ENCODE measurements at places on chromosomes 6 and 20.

GRCh38 chr6:22473991-22474682, 95.2 kb upstream of the HDGFL1 start:
- no peak for DNase-seq

DNA sequence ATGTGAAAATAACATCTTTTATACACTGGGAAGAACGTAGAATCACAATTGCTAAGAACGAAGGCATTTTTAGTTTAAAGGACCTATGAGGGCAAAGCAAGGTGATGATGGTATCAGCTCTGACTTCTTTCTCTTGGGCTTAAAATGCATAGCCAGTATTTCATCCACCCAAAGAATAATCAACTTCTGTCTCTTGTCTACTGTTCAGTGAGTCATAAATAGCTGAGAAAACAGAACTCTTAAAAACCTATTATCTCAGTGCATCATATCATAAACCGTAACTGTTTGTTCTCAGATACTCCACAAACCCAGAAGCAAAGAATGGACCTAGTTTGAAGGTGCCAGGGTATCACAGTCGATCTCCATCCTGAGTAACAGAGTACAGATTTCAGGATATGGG, 5.2 kb downstream of the PHF10 start:
- DNase-seq: no peak

- no peak for DNase-seq
These were observed 247.8 kb upstream of the TCF21 start for GRCh38 chr6:133641104-133641503.

DNA sequence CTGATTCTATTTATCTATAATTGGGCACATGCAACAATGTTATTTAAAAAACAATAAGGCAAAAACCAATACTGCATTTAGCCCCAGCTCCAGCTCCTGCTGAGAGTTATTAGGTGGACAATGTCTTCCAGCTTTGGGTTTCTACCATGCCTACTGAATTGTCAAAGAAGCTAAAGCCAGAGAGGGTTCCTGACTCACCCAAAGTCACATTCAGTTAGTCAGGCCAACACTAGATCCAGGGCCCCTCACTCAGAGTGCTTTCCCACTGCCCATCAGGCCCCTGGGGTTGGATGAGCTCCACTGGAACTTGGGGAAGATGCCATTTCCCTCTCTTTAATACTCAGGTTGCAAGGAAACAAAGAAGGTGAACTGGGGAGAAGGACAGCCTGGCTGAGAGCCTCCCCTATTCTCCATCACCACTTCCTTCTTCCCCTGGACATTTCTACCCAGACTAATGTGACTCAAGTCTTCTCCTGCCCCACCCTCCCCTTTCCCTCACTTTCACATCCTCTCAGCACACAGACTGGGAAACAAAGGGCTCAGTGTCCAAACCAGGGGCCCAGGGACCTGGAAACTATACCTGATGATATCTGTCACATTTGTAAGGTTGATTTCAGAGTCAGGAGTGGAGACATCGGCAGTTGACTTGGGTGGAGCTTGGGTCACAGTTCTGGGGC, 6.0 kb downstream of the TREM1 start:
- no peak for DNase-seq

DNA sequence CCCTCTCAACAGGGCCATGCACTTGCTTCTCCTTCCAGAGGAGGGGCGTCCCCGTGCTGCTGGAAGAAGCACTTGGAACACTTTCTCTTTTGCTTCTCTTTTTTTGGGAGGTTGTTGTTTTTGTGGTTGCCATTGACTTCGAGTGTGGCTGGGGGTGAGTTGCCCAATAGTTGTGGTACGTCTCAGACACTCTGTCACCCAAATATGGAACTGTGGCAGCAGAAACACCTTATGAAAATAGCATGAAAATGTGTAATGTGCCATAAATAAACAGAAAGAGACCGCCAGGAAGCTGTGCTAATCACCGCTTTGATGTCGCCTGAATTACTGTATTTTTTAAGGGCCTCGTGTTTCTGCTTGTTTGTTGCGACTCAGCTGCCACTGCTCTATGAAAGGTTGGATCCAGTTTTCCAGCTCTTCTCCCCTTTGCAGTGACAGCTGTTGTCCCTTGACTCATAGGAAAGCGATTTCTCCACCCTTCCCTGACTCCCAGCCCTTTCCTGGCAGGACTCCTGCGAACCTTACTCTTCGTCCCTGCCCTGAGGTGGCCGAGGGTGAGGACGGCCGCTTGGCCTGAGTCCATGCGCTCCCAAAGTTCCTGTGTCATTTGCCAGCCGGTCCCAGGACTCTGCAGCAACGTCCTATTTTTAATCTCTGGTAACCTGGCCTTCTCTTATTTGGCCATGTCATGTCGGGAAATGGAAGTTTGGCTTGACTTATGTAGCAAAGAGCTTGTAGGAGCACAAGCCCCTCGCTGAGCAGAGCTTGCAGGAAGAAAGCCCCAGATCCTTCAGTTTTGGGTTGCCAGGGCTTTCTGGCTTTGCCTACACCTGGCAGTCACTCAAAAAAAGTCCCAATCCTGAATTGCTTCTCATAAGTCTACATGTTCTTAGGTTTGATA, 694.6 kb downstream of the QKI start:
- no peak for DNase-seq

GRCh38 chr6:155273431-155273830, 9.6 kb downstream of the CLDN20 start:
- DNase-seq: no peak

GRCh38 chr20:31537890-31538289, 23.6 kb downstream of the HM13 start:
- no peak for DNase-seq

GRCh38 chr20:62061851-62062423, 3.7 kb downstream of the TAF4 start:
- DNase-seq: no peak

DNA sequence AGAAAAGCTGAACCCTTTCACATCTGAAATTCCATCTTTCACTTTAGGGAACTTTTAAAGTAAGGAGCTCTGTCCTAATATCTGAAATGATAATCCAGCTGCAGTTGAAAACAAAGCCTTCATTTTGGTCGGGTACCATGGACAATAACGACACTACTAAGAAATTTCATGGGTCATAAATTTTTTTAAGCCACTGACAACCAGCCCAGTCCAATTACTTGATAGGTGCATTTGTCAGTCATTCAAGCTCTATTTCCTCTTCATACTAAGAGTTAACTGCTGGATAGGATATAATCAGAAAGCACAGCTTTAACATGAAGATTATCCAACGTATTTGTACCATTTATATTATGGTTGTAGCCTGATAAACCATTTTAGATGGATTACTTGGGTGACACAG, 52.5 kb downstream of the MMUT start:
- no peak for DNase-seq

DNA sequence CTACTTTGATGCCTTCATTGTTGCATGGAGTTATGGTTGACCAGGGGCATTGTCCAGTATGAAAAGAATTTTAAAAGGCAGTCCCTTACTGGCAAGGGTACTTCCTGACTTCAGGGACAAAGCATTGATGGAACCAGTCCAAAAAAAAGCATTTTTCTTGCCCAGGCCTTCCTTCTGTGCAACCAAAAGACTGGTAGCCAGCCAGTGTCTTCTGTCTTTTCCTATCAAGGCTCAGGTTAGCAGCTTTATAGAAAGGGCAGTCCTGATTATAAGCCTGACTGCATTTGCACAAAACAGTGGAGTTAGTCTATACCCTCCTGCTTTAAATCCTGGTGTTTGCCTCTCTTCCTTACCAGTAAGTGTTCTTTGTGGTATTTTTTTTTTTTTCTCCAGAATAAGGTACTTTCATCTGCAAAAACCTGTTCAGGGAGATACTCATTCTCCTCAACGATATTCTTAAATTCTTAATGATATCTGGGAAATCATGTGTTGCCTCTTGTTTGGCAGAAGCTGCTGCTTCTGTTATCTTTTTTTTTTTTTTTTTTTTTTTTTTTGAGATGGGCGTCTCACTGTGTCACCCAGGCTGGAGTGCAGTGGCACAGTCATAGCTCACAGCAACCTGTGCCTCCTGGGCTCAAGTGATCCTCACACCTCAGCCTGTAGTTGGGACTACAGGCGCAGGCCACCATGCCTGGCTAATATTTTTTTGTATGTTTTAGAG, 33.9 kb downstream of the SCAF8 start:
- DNase-seq: no peak

- DNase-seq: no peak
These were observed 16.2 kb downstream of the FOXC1 start for GRCh38 chr6:1625794-1626435.

GRCh38 chr6:169800116-169800667, 48.8 kb downstream of the ERMARD start:
- DNase-seq: no peak

GRCh38 chr20:40930561-40930960, 98.1 kb upstream of the TOP1 start:
- no peak for DNase-seq

DNA sequence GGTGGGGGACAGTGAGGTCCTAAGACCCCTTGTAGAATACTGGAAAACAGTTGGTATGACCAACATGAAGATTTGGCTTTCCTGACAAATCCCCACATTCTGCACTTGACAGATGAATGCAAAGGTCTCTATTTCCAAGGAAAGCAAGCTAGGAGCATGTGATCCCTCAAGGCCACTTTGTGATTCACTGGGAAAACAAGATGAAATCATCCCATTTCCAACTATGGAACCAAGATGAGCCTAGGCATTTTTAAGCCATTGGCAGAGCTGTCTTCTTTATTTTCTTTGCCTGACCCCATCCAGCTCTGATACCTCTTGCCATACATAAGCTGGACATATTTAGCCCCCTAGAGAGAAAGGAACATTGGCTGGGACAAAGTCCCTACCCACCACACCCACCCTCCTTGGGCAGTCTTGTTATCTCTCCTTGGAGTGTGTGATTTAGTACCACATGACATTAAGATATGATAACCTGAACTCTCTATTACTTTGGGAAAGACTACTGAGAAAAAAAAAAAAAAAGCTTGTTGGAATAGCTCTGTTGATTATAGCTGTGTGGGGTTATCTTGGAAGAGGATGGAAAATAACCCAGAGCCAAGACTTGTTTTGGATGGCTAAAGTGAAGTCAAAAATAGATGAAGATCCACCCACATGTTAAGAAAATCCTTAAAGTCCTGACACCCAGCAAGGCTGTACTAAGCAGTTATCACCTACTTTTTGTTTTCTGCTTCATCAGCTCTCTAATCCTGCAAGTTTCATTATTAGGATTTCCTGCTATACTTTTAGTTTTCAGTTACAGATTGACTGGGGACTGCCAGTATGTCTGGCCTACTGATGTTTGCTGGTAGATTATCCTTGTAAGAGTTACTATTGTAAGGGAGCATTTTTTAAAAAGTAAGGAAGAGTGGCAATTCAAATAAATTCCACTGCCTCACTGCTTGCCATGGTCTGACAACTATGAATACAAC, 90.1 kb upstream of the PREP start:
- no peak for DNase-seq

- DNase-seq: peak; percentile 69
These were observed 577 bp upstream of the LRRC1 start for GRCh38 chr6:53794137-53794719.

- DNase-seq: no peak
These were observed 124.7 kb upstream of the MARCKS start for GRCh38 chr6:113732384-113732966.

GRCh38 chr6:69775941-69776340, 20.9 kb downstream of the LMBRD1 start:
- no peak for DNase-seq

DNA sequence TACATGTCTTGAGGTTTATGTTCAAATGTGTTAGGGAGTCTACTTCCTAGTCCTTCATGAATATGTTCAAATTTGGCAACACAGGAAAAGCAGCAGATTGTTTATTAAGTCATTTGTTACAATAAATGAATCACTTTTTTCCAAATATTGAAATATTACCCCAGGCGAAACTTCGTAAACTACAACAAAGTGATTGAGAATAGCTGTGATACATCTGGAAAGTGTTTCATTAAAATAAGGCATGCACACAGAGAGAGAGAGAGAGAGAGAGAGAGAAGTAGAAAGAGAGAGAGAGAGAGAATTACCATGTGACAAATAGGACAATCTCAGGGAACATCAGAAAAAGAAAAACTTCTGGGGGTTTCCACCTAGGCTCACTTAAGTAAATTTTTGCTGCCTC, 363.1 kb upstream of the PTCHD4 start:
- no peak for DNase-seq

DNA sequence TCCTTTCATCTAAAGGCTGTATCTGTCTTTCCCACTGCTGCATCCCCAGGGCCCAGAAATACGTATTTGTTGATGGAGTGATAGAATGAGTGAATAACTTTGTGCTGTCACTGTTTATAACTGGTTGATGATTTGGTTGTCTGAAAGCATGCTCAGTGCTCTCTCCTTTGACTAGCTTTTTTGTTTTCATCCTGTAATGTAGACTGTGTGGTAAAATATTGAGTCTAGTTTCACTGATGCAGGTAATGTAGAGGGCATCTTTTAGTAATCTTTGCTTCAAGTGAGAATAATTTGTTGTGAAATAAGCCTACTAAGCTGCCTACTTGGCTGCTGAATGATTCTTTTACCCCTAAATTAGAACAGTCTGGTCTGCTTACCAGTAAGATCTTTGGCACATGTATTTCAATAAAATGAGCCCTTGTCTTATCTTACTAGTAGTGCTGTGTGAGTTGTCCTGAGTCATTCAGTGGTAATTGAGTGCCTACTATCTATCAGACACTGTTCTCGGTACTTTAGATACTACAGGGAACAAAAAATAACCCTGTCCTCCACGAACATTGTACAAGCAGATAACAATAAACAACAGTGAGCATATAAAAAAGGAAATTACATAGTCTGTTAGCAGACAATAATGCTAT, 39.9 kb downstream of the MAPK14 start:
- no peak for DNase-seq

DNA sequence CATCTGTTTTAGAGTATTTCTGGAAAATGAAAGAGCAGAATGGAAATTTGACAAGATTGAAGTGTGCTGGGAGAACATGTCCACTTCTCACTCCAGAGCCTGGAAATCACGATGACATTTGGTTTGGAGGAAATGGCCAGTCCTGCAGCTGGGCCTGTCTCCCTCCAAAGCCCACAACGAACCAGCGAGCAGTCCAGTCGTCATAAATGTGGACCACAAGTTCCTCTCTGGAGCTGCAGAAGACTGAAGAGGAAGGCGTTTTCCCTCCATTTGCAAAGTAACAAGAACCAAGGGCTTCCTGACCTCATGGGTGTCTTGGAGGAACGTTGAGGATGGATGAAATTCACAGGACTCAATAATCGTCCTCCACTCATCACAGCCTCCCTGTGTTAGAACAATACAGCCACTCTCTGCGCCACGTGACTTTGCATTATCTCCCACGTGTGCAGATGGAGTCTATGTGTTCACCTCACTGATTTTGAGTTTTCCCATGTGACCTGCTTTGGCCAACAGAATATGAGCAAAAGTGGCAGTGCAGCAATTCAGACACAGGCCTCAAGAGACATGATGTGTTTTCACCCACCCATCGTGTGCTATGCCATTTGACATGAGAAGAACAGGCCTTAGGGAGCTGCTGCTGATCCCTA, 9.1 kb upstream of the SPATS1 start:
- DNase-seq: no peak
